ENCODE measurements at places on chromosomes 4 and X.

DNA sequence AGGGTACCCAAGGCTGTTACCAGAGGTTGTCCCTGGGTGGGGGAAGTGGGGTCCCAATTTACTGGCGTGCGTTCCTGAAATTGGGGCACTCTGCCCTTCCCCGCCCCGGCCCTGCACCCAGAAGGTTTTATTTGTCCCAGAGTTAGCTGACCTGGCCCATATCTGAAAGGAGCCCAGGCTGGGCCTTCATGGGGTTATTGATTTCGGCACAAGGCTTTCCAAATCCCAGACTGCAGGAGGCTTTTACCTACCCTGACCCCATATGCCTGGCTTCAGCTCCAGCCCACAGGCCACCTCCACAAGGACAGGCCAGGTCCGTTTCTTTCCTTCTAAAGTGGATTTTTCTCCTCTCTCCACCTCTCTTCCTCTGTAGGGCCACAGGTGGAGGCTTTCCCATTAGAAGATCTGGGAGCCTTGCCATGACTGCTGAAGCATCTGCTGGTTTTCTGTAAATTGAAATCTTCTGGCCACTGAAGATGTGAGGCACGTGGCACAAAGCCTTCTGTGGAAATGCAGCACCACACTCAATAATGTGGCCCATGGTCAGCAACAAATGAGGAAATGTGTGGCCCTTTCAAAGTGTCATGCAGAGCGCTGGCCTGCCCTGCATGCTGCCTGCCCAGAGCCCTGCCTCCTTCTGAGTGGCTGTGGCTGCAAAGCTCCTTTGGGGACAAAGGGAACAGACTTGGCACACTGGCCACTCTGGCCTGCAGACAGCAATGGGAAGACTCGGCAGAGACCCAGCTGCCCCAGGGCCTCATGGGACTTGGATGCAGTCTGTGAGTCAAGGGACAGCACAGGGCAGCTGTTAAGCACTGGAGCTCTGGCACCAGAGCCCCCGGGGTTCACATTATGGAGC, 43.1 kb upstream of the MTM1 start:
- DNase-seq = peak; percentile 28

DNA sequence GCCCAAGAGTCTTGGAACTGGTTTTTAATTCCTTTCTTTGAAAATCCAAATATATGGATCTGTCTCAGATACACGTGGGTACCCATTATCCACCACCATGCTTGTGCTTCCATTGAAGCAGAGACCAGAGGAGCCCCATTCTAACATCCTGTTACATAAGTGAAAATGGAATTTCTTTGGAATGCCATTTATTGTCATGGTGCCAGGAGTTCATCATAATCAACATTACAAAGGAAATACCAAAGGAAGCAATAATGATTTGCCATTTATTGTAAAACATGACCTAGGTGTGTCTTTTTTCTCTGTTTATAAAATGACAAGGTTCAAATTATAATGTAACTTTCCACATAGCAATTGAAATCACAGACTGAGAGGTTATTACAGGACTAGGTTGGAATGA, 61.7 kb downstream of the PALLD start:
- no peak for DNase-seq

DNA sequence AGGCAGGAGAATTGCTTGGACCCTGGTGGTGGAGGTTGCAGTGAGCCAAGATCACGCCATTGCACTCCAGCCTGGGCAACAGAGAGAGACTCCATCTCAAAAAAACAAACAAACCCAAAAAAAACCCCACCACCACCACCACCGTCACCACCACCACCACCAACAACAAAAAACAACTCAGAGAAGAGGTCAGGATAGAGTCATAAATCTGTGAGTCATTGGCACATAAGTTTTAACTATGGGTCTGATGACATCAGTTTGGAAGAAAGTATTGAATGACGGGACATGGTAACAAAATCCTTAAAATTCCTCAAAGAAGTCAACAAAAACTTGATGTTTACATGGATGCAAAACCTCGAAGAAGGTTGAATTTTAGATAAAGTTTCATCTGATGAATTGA, 288.0 kb upstream of the SFRP2 start:
- DNase-seq = no peak

DNA sequence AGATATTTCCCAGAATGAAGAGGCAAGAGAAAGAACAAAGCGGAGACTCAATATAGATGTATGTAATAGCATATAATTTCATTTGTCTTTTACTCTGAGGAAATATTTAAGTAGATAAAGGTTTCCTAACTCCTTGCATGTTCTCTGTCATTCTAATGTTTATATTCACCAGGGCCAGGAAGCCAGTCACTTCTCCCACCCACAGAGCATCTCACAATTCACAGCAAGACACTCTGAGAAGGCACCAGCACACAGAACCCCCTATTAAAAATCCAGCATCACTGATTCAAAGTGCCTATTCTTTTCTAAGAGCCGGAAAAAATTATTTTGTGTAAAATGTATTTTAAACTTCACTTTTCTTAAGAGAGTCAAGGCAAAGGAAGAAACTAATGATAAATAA, 927.1 kb downstream of the C4orf33 start:
- DNase-seq = no peak

DNA sequence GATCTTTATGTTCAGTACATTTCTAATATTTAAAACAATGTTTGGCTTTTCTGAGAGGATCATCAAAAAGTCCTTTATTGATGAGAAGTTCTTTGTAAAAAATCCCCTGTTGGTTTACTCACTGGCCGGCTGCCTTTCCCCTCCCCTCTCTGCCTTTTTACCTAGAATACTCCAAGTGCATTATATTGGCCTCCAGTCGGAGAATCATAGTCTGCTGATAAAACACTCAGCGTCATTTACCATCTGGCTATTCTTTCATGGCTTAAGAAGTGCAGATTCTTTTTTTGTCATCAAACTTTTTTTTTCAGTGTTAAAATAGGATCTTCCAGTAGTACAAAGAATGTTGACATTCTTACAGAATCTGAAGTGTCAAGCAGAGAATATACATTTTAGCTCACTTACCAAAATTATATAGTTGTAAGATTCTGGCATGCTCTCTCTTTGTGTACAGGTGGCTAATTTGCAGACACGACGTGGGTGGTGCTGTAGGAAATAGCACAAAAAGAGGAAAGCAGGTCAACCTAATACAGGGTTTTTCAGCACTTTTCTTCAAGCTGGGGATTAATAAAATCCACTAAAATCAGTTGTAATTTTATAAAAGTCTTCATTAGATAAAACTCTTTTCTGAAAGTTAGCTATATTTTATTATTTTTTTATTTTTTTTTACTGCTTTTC, 731.8 kb downstream of the KCTD8 start:
- DNase-seq = no peak

- DNase-seq = no peak
Measured at GRCh38 chrX:14309431-14309830, 219.9 kb upstream of the GLRA2 start.

GRCh38 chrX:14899607-14900006, 26.4 kb downstream of the MOSPD2 start:
- DNase-seq = no peak

DNA sequence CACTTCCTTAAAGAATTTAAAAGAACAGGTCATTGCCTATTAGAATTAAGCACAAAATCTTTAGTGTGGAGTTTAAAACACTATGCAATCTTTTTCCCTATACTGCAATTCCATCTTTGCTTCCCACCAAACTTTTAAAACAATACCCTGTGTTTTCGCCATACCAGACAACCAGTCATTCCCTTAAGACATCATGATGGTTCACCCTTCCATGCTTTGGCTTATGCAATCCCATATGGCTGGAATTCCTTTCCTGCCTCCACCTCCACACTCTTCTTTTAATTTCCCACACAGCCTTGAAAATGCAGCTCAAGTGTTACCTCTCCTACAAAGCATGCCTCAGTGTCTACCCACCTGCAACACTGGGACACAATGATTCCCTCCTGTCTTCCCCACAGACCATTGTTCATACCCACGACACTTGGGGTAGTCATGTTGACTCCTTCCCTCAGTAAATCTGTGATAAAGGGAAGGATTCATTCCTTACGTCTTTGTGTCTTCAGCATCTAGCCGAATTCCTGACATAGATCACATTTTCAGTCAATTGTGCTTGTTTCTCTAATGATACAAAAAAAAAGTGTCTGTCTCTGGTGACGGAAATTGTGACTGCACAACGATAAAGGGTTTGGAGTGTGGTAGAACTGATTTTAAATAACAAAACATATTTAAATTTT, 166.3 kb downstream of the FNIP2 start:
- no peak for DNase-seq

DNA sequence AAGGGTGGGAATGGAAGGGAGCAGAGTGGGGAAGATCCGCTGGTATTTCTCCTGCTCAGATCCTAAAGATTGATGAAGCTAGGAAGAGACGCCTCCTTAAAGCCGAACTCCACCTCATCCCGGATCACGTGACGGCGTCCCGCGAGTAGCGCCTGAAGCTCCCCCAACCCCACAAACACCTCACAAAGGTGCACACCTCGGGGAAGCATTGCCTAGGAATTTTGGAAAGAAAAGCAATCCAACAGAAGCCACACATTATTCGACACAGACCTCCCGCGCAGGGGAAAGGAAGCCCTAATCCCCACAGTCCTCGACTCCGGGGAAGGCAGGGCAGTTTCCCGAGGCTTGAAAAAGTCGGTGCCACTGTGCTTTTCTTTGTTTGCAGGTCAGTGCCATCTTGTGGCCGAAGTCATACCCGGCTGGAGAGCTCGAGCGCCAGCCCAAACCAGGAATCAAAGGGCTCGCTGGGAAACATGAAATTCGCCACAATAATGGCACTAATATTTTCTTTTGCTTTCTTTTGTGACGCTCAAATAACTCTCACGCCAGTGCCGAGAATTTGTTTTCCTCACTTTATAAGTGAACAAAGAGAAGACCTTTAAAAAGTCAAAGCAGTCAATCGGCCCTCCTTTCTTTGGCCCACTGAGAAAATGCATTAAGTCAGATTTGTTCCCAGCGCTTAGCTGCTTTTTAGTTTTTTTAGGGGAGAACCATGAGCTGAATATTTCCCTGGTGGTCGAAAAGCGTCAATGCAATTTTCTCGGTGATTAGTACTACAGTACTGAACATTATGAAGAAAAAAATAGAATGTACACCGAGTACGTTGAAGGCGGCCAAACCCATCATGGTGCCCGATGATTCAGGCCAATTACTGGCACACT, at the start of gene NPY1R:
NPY1R (minus strand) TSS at position 71 of the 881 bp plus-strand sequence. CDS start 6,042 bp downstream, outside the sequence.
- peak; percentile 74 for DNase-seq

- DNase-seq = no peak
Measured at GRCh38 chr4:120055162-120055561, 11.5 kb downstream of the MAD2L1 start.

DNA sequence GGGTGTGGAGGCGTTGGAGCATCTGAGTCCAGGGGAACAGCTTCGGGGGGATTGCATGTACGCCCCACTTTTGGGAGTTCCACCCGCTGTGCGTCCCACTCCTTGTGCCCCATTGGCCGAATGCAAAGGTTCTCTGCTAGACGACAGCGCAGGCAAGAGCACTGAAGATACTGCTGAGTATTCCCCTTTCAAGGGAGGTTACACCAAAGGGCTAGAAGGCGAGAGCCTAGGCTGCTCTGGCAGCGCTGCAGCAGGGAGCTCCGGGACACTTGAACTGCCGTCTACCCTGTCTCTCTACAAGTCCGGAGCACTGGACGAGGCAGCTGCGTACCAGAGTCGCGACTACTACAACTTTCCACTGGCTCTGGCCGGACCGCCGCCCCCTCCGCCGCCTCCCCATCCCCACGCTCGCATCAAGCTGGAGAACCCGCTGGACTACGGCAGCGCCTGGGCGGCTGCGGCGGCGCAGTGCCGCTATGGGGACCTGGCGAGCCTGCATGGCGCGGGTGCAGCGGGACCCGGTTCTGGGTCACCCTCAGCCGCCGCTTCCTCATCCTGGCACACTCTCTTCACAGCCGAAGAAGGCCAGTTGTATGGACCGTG, 2.2 kb downstream of the AR start:
- DNase-seq = peak; percentile 43
